ENCODE measurements at places on chromosomes 5 and 9. TPM values are rescaled to one million over a fixed set of nuclear protein-coding genes. Genes with fewer than 3 reads are reported as not detected.
A peak's percentile ranks its signal among the peaks of the same experiment; 100 is the strongest.

PCDHGA9 gene
- 3.2 TPM for polyA plus RNA-seq

DNA sequence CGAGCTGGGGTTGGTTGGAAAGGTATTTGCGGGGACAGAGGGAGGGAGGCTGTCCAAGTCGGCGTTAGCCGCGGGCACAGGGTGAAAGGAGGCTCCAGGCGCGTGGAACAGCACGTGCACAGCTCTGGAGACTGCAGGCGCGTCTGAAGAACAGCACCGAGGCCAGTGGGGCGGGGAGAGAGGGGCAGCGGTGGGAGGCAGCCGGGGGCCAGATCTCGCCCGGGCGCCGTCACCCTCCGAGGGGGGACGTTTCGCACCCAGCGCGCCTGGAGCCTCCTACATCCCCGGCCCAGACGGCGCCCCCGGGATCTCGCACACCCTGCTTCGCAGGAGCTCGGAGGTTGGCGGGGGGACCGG lies 79.6 kb downstream of the NTNG2 start:
- no peak for DNase-seq

- no peak for DNase-seq
Measured at GRCh38 chr5:757931-758697, 26.4 kb downstream of the ZDHHC11B start.

EIF4EBP3 gene
- 3.1 TPM for polyA plus RNA-seq

- no peak for DNase-seq
Measured at GRCh38 chr5:139468421-139468931, 2.3 kb upstream of the SMIM33 start.

GRCh38 chr9:4425319-4426045 lies 64.8 kb upstream of the SLC1A1 start:
- DNase-seq: no peak

ECM2 gene
- 2.3 TPM for polyA plus RNA-seq

TXNDC8 gene
- polyA plus RNA-seq: not detected

GRCh38 chr5:136075466-136075891 lies 46.7 kb downstream of the TGFBI start:
- DNase-seq: no peak

GRCh38 chr5:98705841-98706240 lies 67.6 kb upstream of the RGMB start:
- DNase-seq: peak; percentile 31

ARHGEF37 gene
- polyA plus RNA-seq: 0.38 TPM

RELL2 gene
- 4.0 TPM for polyA plus RNA-seq

- peak; percentile 49 for DNase-seq
Measured at GRCh38 chr5:32325062-32325461, 12.3 kb upstream of the MTMR12 start.

- no peak for DNase-seq
Measured at GRCh38 chr9:72537011-72537545, 15.7 kb downstream of the TMC1 start.

- peak; percentile 32 for DNase-seq
Measured at GRCh38 chr9:93132946-93133680, 938 bp downstream of the NINJ1 start.

- DNase-seq: no peak
Measured at GRCh38 chr5:72938206-72938605, 17.6 kb upstream of the FCHO2 start.

DNA sequence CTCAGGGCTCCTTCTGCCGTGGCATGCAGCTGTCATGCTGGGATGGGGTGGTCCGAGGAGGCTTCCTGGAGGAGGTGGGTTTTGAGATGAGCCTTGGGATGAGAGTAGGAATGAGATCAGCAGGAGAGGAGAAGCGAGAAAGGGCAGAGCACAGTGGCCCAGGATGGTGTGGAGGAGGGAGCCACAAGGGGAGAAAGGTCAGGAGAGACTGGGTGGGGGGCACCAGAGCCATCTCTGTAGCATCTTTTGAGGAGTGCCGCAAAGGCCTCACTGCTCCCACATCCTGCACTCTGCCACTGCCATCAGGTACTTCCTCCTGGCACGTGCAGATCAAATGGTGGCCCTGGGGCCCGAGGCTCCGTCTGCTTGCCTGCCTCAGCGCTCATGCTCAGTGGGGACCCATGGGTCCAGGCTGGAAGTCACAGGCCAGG lies 150.2 kb downstream of the MACROH2A1 start:
- DNase-seq: no peak

DNA sequence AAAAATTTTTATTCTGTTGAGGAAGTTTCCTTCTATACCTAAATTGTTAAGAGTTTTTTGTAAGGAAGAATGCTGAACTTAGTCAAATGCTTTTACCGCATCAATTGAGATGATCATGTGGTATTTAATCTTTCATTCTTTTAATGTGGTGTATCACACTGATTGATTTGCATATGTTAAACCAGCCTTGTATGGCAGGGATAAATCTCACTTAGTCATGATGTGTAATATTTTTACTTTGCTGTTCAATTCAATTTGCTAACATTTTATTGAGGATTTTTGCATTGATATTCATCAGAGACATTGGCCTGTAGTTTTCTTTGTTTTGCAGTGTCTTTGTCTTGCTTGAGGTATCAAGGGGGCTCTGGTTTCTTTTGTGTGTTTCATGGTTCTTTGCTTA lies 125.3 kb upstream of the MEF2C start:
- no peak for DNase-seq

DNA sequence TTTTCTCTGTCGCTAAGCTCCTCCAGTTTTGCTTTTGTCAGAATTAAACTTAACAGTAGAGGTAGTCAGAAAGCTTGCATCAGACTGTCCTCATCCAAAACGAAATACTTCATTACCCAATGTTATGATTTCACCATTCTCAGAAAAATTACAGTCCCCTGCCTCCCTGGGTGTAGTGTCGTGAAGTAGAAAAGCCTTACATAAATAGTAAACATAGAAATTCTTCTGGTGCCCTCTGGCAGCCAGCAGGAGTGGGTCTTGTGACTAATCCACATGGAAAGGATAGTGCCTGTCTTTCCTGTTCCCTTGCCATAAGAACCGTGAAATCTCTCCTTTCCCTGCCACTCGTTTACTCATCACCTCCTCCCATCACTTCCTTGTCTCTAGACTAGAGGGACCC lies 230.6 kb downstream of the GNA14 start:
- peak; percentile 94 for DNase-seq

BASP1 gene
- 265 TPM for polyA plus RNA-seq

MEGF9 gene
- 15.8 TPM for polyA plus RNA-seq

DNA sequence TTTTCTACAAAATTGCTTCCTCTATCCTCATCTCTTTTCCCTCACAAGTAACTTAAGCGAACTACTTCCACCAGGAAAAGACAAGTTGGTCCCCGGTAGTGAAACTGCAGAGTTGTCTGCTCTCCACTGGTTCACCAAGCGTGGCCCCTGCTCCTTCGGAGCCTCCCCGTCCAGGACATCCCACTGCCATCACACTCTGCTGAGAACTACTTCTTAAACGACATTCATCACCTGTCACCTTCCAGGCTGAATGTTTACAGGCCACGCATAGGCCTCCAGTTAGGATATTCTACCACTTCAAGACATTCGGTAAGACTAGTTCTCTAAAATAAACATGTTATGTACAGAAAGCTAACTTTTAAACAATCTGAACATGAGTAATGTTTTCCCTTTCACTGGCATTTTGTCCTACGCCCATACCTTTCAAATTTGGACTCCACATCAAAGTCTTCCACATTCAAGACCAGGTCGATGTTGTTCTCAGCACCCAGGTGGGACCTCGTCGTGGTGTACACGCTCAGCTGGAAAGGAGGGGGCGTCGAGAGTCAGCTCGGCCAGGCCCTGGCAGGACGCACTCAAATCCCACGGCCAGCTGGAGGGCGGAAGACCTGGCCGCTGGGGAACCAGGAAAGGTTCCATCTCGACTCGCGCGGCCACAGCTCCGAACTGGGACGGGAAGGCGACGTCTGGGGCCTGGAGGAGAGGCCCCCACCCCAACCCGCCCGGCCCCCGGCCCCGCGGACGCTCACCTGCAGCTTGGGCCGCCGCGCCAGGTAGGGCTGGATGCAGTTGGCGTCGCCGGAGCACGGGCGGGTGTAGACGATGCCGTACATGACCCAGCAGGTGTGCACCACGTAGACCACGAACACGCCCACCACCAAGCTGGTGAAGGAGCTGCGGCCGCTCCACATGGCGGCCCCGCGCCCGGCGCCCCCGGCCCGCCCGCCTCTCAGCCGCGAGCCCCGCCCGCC lies 683 bp downstream of the CLPTM1L start:
- DNase-seq: peak; percentile 7

GGTA1 gene
- not detected for polyA plus RNA-seq

GRCh38 chr5:159102311-159102934 lies 2.7 kb upstream of the EBF1 start:
- no peak for DNase-seq

DNA sequence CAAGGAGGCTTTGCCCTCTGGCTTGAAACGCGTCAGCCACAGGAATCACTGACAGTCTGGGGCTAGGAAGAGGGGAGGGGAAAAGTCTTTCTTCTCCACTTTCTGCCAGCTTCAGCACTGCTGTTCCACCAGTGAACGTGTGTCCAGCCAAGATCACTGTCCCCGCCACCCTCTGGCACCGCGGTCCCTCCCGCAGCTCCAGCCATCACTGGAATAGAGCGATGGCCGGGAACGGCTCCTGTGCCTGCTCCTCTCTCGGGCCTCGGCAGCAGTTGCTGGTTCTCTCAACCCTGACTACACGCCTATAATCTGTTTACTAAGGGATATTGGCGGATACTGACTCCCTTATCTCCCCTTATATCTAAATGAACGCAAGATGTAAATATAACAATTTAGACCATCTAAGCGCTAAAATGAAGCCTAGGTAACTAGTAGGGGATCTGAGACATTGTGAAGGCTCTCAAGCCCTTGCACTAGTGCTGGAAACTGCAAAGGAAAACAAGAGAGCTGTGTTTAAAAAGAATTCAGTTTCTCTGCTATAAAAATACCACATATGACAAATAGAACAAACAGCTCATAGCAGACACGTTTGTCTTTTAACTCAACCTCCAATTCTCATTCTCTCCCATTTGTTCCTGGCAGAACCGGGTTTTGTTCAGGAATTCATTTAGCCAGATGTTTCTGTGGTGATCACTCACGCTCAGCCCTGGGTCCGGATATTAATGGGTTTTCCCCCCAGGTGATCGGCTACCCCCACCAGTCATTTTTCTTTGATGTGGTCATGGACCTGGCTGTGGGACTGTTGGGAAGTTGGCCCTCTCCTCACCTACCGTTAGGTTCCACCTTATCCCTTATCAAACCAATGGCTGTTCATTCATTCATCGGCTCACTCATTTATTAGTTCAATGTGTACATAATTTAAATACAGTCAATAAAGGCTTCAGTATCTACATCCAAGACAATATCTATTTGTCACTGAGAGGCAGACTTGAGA lies 149.8 kb downstream of the MED10 start:
- no peak for DNase-seq

- DNase-seq: no peak
Measured at GRCh38 chr5:107772418-107773310, 101.9 kb upstream of the EFNA5 start.
